Activated T-cell treated with anti-CD3 and anti-CD28 coated beads for 24 hours (primary cell): ENCODE measurements at places on chromosomes 11 and 22.

DNA sequence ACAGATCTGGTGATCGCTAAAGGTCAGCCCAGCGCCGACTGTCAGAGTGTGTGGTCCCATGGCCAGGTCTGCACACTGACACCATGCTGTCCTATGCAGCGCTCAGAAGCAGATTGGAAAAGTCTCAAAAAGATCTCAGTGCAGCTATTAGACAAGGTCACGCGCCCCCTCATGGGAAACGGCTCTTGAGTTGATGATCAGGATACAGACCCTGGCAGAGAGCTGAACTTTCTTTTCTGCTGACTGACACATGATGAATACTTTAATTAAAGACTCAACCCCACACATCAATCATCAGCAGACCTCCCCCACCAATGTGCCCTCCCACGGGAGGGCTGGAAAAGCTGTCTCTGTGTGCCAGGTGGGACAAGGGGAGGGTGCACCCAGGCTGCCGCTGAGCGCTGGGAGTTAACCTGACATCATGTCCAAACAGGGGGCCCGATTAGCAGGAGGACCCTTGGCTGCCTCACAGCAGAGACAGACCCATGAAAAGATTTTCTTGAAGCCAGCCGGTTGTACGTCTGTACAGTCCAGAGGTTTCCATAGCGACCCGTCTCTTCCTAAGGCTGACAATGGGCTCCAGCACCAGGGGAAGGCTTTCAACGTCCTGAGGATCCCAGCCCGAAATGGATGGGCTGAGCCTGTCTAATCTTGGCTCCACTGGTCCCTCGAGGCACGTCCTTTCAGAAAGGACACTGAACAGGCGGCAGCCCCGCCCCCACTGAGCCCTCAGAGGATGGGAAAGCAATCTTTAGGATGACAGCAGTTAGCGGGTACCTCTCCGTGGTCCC is 26.9 kb downstream of the RASD2 start:
- DNase-seq = no peak

GRCh38 chr11:64093233-64094039 is 57.7 kb downstream of the FLRT1 start:
- no peak for DNase-seq

- DNase-seq = no peak
Measured at GRCh38 chr11:76181371-76181770, 24.9 kb downstream of the WNT11 start.

GRCh38 chr22:30881361-30882183 is 87.0 kb downstream of the MORC2 start:
- no peak for DNase-seq
